ENCODE measurements at places on chromosomes 13 and 19.

DNA sequence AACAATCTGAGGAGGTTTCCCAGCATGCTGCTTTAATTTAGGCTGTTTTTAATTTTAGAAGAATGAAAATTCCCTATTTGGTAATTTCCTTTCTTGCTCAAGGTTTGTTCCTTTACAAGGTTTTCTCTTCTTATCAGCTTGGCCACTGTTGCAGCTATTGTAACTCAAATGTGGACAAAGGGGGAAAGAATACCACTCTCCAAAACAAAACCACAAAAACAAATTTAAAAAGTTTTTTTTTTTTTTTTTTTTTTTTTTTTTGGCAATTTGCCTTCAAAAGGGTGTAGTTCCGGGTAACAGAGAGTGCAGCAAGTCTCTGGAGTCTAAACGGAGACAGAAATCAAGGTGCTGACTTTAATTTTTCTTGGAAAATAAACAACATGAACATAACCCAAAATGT, 306.4 kb upstream of the ARGLU1 start:
- DNase-seq: no peak

DNA sequence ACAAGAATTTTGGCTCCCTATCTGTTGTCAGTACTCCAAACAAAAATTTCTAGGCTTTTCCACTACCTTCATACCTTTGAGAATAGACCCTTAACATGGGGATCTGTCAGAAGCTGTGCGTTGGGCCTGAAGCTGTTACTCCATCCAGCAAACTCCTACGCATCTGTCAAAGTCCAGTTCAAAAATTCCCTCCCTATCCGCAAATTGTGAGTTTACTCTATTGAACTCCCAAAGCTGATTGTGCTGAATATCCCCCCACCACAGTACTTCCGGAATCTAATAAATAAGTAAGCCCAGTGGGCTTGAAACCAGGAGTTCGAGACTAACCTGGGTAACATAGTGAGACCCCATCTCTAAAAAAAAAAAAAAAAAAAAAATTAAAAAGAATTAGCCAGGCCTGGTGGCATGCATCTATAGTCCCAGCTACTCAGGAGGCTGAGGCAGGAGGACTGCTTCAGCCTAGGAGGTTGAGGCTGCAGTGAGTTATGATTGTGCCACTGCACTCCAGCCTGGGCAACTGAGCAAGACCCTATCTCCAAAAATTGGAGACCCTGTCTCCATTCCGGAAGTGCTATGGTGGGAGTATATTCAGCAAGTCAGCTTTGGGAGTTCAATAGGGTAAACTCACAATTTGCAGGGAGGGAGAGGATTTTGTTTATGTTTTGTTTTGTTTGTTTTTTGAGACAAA, 930 bp upstream of the FBN3 start:
- no peak for DNase-seq

GRCh38 chr13:48656608-48657007, 2.9 kb downstream of the CYSLTR2 start:
- DNase-seq: no peak

- DNase-seq: peak; percentile 34
Measured at GRCh38 chr13:32426990-32427851, 709 bp downstream of the N4BP2L1 start.

- DNase-seq: no peak
Measured at GRCh38 chr19:42831221-42832019, 48.1 kb downstream of the PSG1 start.

GRCh38 chr19:32688311-32688710, 3.3 kb upstream of the NUDT19 start:
- no peak for DNase-seq

DNA sequence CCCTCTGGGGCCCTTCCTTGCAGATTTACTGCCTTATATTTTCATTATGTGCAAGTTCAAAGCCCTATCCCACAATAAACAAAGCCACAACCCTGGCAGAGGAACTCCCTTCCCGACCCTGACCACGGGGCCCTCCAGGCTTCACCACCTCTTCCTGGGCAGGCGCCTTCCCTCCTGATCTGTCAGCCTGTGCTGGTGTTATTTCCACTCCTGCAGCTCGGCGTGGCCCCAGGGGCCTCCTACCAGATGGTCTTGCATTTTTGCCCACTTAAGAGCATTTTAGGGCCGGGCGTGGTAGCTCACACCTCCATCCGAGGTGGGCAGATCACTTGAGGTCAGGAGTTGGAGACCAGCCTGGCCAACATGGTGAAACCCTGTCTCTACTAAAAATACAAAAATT, 22.8 kb downstream of the SLC15A1 start:
- DNase-seq: no peak

DNA sequence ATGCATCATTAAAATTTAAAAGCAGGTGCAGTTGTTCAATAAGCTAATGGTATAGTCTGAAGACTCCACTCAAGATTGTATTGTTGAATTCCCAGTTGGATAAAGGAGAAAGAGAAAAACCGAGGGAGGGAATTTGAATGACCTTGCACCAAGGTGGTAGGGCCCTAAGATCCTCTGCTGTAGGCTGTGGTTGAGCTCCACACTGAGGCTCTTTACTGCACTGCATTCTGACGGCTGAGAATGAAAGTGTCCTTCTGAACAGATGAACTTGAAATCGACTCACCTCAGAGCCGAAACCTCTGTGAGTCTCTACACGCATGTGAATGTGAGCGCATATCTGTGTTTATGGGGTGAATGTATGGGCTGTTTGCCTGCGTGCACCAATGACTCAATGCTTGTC, 388.9 kb upstream of the DACH1 start:
- DNase-seq: no peak

- no peak for DNase-seq
Measured at GRCh38 chr19:15779756-15780476, 7.5 kb upstream of the OR10H5 start.

DNA sequence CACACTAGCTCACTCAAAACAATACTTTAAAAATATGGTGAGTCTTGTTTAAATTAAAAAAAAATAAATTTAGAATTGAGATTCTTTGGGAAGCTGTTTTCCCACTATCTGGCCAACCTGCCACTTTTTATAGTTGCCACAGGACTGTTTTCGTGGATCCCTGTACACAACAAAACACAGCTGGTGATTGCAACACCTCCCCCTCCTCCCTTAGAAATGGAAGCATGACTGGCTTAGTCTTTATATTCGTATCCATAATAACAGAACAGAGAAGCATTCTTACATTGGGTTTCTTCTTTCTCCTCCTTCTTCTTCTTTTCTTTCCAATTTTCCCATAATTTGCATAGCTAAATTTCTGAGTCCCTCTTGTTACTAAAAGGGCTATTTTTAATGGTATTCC, 79.5 kb upstream of the GJB6 start:
- DNase-seq: no peak

DNA sequence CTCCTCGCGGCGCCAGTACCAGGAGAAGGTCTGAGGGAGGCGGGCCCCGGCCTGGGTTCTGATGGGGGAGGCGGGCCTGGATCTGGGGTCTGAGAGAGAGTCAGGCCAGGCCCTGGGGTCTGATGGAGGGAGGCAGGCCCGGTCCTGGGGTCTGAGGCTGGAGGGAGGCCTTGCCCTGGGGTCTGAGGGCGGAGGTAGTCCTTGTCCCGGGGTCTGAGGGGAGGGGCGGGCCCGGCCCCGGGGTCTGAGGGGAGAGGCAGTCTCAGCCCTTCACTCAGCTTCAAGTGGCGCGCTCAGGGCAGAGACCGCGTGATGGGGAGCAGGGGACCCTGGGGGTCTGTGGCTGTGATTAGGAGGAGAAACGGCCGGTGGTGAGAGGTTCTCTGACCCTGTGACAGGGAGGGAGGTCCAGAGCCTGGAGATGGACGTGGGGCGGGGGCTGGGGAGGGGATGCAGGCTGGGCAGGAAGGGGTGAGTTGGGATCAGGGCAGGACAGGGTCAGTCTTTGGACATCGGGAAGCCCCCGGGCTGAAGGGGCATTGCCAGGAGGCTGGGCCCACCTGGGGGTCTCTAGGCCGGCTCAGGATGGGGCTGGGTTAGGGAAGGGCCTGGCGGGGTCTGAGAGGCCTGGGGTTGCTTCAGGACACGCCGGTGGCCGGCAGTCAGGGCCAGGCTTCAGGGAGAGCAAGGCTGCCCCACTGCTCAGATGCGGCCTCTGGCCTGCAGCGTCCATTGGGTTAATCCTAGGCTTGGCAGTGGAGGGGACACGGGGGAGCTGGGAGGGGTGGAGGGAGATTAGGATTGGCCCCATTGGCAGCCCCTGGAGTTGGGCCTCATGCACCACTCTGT, 18.7 kb downstream of the HCN2 start:
- no peak for DNase-seq

GRCh38 chr13:48316826-48317510, 13.4 kb downstream of the RB1 start:
- no peak for DNase-seq

DNA sequence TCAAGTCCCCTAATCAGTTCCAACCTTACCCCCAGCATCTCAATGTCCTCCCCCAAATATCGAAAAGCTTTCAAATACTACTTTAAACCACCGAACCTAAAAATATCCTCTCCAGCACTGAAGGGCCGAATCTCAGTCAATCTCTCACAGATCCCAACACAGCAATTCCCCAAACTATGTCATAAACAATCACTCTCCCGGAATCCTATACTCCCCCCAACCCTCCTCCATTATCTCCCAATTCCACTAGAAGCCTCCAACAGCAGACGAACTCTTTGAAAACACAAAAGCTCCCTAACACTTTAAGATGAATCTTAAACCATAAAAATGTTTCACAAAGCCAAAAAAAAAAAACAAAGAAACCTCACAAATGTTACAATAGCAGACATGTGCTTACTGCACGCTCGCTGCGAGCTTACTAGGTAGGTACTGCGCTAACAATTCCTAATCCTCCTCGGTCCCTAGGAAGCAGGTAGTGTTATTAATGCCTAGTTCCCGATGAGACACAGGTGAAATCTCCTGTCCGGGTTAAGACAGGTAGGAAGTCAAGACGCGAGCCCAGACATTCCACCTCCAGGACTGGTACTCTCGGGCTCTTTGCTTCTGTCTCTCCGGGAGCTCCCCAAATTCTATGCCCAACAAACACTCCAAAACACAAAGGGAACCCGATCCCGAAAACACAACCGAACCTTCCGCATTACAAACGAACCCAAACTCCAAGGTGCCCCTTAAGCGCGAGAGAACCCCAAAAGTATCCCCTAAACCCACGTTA, 14.2 kb downstream of the FBXO46 start:
- DNase-seq: no peak

GRCh38 chr13:102838982-102839381, 6.8 kb upstream of the ERCC5 start:
- DNase-seq: no peak

GRCh38 chr13:111547726-111548273, 227.4 kb downstream of the TEX29 start:
- no peak for DNase-seq

DNA sequence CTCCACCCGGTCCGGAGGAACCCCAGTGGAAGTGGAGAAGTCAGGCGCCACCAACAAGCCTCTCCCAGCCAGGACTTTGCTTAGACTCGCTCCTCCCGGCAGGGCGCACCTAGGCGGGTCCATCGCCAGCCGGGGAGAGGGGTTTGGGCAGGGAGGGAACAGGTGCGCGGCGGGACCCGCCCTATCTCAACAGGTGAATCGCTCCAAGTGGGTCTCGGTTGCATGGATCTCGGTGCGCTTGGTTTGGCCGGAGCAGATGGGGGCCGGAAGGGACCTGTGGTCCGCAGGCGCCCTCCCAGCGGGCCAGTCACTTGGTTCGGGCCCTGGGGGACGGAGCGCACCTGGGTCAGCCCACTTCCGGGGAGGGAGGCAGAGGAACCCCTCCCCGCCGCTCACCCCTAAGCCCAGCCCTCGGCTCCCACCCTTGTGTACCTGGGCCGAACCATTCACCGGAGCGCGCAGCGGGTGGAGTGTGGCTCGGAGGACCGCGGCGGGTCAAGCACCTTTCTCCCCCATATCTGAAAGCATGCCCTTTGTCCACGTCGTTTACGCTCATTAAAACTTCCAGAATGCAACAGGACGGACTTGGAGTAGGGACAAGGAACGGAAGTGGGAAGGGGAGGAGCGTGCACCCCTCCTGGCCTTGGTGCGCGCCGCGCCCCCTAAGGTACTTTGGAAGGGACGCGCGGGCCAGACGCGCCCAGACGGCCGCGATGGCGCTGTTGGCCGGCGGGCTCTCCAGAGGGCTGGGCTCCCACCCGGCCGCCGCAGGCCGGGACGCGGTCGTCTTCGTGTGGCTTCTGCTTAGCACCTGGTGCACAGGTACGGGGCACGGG, at the start of gene LSR:
TSS of gene LSR (plus strand) at position 693 of the 836 bp plus-strand sequence. CDS start at position 714, 21 bp downstream.
- DNase-seq: peak; percentile 63

GRCh38 chr13:41812851-41813250, 148.1 kb downstream of the VWA8 start:
- DNase-seq: no peak
